ENCODE measurements at places on chromosomes 12 and 14.

DNA sequence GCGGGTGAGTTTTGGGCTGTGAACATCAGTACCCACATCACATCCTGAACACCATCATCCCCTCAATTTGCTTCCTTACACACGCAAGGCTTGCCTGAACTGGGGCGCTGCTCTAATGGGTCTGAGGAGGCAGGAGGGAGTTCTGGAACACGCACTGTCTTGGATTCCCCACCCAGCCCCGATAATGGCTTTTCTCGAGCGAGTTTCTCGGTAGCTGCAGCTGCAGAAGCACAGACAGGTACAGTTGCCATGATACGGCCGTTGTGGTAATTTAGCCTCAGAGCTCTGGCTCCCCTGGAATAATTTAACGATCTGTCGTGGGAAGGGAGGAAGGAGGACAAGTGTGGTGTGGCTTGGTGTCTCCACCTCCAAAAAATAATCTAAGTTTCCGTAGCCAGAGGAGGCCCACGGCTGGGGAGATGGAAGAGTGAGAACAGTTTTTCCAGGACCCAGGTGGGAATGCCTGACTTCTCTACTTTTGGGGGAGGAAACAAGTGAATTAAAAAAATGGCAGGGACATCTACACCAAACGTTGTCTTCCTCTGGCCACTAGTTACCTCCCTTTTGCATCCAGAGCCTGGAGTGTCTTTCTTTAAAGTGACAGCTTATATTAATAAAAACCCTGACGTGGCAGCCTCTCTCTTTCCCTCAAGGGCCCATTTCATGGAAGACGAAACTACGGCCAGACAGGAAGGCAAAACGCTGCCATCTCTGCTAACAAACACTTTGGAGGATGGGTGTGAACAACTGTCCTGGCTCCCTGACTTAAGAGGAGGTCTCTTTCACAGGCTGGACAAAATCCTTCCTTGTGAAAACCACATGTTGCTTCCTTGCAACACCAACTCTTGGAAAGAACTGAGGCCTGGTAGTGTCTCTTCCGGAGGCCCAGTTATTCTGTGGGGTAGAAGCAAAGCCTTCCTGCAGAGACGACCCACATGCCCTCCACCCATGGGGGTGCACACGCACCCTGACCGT, 84.8 kb downstream of the RBM19 start:
- no peak for DNase-seq

DNA sequence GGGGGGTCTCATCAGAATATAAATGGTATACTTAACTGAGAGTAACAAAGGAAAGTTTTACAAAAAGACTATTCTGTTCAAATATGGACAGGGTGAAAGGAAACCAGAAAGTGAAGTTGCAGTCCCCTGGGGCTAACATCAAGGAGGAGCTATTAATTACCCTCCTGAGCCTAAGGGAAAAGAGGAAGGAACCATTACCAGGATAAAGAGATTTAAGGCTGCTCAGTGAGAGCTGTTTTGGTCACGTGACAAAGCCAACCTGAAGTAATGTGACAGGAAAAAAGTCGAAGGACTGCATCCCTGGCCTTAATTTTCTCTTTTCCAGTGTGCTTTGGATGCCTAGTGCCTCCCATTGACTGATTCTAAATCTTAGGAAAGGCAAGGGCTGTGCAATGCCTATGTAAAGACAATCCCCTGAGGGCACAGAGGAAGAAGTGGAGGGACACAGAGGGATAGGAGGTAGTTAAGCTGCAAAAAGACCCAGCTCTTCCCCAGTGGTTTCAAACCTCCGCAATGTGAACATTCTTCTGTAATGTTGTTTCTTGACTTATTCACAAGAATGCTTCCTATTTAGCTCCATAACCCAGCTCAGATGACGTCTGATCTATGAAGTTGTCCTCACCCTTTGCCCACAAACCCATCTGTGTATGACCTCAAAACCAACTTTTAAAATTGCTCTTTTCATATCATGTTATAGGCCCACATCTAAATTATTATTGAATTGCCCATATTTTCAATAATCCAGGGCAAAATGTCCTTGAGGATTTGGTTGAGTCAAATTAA, 187.7 kb upstream of the DCN start:
- peak; percentile 20 for DNase-seq

GRCh38 chr12:121465921-121466793, 66.2 kb downstream of the RNF34 start:
- peak; percentile 47 for DNase-seq

GRCh38 chr12:40226705-40227104, 1.9 kb downstream of the LRRK2 start:
- DNase-seq, result peak; percentile 22

DNA sequence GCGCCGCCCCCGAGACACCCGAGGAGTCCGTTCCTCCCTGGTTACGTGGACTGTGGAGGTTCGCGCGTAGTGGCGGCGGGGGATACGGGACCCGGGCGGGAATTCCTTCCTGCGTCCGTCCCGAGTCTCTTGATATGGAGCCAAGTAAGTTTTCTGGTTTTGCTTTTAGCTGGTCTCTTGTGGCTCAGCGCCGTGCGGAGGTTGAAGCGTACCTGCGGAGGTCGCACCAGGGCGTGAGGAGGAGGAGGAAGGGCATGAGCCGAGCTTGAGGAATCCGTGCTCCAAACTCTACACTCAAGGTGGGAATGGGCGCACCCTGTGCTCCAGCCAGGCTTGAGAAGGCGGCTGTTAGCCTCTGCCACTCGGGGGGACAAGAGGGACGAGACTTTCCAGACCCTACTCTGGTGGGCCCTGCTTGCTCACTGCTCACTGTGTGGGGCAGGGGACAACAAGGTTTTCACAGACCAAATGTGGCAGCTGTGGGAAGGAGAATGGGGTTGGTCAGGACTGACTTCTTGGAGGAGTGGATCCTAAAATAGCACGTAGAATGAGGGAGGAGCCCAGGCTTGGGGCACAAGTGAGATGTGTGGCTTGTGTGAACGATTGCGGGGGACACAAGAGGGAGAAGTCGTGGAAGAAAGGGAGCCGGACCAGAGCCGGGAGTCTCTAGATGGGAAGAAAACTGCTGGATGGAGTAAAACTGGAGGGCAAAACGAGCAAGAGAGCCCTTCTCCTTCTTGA, 577 bp downstream of the ATG101 start:
- DNase-seq, result no peak

GRCh38 chr12:9041321-9041720, 52.0 kb downstream of the KLRG1 start:
- DNase-seq, result no peak

DNA sequence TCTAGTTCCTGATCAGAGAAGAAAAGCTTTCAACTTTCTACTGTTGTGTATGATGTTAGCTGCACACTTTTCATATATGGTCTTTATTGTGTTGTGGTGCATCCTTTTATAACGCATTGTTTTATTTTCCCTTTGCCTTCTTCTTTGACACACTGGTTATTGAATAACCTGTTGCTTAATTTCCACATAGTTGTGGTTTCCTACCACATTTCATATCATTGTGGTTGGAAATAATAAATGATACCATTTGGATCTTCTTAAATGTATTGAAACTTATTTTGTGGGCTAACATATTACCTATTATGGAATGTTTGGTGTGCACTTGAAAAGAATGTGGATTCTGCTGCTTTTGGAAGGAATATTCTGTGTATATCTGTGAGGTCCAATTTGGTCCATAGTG, 64.9 kb downstream of the GPHN start:
- DNase-seq, result no peak

- DNase-seq, result no peak
Measured at GRCh38 chr12:50197297-50197727, 30.1 kb upstream of the CERS5 start.
